ENCODE measurements at places on chromosomes 4 and X.

DNA sequence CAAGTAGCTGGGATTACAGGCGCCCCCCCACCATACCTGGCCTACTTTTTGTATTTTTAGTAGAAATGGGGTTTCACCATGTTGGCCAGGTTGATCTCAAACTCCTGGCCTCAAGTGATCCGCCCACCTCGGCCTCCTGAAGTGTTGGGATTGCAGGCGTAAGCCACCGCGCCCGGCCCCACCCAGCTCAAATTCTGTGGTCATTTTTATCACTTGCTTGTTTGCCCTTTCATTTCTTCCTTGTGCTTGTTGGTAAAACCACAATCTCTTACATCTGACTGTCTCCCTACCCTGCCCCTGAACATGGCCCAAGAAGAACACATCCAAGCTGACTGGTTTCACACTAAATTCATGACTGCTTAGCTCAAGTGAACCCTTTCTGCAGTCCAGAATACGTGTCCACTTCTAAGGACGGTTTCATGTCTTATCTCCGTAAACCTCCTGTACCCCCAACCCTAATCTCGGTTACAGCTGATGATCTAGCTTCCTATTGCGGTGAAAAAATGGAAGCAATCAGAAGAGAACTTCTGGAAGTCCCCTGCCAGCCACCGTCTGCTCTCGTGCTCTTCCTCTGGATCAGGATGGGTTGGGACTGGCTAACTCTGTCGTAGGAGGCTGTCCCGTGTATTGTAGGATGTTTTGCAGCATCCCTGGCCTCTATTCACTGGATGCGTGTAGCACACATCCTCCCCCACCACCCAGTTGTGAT lies 5.4 kb upstream of the RS1 start:
- no peak for DNase-seq

DNA sequence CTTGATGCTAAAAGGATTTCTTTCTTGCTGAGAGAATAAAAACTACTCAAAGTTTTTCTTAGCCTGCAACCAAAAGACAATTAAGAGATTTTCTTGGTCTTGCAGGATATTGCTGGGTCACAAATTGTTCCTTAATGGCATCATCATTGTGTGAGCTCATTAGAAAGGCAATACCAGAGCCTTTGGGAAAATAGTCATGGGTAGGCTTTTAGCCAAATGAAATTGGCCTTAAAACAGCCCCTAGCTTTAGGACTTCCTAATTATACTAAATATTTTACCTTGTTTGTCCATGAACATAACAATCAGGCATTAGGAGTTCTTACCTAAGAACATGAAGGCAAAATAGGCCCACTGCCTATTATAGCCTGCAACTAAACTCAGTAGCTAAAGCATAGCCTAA lies 10.4 kb upstream of the FAM13A start:
- DNase-seq: no peak

DNA sequence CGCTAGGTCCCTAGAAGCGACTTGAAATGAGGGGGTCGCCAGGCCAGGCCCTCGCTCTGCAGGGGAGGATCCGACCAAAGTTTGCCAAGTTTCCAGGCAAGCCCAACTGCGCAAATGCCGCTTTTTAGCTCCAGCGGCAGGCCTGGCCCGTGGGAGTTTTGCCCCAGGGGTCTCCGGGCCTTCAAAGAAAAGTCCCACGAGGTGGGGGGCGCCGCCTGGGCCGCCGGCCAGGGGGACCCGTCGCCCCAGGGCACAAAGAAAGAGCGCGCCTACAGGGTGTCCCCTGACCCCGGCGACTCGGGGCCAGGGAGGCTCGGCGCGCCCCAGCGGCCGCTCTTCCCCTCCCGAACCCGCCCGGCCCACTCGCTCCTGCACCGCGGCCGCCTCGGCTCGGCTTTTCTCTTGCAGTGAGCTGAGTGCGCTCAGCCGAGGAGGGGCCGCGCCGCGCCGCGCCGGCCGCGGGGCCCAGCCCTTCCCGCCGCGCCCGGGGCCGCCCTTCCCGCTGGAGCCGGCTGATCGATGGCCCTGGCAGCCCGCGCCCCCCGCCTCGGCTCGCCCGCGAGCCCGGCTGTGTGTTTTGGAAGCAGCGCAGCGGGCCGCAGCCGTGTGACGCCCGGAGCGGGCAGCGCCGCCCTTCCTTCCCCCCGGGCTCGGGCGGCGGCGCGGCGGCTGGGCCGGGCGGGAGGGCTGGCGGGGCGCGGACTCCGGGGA lies 754 bp upstream of the KLF3 start:
- DNase-seq: no peak

DNA sequence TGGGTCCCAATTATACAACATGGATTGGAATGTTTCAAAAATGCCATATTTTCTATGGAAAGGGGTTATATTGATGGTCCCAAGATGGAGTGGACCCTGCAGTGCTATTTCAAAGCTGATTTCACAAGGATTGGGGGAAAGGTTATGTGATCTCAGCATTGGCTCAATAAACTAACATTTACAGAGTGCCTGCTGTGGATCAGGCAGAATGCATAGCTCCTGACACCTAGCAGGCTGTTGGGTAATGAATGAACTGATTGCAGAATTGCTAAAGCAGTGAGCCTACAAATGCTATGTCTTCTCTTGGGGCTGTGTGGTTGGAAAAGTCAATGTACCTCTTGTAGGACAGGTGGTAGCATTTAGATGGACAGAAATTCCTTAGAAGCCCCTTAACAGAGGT lies 16.9 kb downstream of the CWH43 start:
- DNase-seq: no peak

DNA sequence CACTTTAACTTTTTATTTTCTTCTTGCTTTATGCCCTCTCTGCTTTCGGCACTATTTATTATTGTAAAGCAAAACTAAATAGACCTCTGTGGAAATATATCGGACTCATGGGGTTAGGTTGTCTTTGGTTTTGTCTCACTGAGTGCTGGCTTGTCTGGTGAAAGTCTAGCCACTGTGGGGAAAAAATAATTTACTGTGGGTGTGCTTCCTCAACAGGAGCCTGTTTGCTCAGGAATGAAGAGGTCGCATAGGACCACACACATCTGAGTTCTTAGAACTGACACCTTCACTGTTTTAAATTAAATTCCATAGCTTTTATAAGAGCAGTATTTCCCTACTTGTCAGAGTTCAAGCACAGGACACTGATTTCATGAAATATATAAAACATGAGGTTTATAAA lies 103.0 kb upstream of the BMPR1B start:
- no peak for DNase-seq

GRCh38 chrX:10099411-10099810 lies 57.4 kb upstream of the CLCN4 start:
- DNase-seq: no peak

DNA sequence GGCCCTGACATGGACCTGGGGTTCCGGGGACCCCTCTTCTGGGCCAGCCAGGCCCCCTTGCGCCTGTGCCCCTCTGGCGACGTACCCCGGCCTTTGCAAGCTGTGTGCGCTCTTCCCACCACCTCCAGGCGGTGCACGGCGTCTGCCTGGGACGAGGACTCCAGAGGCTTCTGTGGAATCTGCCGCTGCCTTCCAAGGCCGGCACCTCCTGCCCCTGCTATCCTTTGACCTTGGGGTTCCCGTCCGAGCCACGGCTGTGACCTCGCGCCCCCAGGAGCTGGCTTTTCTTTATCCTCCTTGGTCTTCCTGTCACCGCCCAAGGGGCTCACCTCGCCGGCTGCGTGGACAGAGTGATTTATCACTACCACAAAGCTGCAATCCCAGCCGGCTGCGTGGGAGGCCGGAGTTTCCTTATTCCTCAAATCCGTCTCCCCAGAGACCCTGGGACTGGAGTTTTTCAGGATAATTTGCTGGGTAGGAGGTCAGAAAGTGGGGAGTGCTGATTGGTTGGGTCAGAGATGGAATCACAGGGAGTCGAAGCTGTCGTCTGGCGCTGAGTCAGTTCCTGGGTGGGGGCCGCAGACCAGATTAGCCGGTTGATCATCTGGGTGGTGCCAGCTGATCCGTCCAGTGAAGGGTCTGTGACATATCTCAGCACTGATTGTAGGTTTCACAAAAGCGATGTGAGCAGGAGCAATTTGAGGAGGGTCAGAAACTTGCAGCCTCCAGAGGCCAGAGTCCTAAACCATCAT lies 19.8 kb upstream of the PLCXD1 start:
- no peak for DNase-seq

DNA sequence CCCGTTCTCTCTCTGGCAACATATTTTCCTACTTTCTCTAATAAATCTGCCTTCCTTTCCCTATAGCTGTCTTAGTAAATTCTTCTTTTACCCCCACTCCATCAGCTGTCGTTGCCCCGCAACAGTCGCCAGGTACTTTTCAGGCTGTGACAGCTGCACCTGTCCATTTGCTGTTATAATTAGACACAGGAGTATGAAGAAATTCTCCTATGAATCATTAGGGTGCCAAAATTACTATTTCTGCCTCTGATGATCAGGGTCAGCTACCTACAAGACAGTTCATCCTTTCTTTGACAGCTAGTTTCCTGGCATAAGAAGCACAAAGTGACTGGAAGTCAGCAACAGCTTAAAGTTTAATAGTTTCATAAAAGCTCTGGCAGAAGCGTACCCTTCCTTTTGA lies 19.5 kb upstream of the GALNTL6 start:
- DNase-seq: no peak

DNA sequence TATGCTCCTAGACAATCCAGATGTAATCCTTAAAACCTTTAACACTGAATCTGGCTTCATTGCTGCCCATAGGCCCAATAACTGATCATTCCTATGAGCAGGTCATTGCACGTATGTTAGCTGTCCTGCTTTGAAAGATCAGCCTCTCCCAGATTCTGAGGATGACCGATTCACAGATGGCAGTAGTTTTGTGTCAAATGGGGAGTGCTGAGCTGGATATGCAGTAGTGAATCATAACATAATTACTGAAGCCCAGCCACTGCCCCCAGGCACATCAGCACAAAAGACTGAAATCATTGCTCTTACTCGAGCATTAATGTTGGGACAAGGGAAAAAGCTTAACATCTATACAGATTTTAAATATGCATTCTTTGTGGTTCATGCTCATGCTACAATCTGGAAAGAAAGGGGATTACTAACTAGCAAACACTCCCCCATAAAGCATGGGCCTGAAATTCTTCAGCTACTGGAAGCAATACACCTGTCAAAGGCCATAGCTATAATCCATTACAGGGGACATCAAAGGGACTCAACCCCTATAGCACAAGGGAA lies 16.4 kb upstream of the ZNF280C start:
- no peak for DNase-seq

DNA sequence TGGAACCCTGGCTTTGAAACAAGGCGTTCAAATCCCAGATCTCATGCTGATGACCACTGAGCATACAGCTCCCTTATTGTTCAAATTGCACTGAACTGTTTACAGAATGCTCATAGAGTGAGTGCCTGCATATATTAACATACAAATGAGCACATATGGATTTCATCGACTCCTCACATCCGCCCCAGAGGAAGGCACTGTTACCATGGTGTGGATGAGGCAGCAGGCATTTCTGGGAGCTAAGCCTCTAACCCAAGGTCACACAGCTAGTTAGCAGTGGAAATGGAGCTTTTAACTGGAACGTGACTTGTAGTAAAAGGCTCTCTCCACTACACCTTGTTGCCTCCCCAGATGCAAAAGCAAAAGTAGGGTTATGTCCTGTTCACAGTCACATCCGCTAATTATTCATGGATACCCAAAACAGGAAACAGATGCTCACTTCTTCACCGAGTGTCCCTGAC lies 289.7 kb downstream of the STK32B start:
- no peak for DNase-seq

GRCh38 chr4:188428935-188429334 lies 289.7 kb downstream of the TRIML1 start:
- DNase-seq: no peak

DNA sequence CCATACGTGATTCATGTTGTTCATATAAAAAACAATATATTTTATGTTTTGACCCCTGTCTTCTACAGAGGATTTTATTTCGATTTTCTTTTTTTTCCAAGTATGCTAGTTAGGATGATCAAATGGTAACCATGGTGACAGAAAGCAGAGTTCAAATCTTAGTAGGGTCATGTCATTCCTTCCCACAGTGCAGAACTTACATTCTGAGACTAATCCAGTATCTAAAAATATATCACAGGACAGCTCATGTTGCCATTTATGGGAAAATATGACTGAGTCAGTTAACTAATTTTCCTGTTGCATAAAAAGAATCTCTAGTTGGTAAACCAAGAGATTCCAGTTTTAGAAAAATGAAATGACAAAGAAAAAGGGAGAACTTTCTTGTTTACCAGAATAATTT lies 209.5 kb downstream of the PARM1 start:
- DNase-seq: peak; percentile 6

- DNase-seq: peak; percentile 77
These were observed 115.1 kb downstream of the PPP3CA start for GRCh38 chr4:101232074-101232776.

DNA sequence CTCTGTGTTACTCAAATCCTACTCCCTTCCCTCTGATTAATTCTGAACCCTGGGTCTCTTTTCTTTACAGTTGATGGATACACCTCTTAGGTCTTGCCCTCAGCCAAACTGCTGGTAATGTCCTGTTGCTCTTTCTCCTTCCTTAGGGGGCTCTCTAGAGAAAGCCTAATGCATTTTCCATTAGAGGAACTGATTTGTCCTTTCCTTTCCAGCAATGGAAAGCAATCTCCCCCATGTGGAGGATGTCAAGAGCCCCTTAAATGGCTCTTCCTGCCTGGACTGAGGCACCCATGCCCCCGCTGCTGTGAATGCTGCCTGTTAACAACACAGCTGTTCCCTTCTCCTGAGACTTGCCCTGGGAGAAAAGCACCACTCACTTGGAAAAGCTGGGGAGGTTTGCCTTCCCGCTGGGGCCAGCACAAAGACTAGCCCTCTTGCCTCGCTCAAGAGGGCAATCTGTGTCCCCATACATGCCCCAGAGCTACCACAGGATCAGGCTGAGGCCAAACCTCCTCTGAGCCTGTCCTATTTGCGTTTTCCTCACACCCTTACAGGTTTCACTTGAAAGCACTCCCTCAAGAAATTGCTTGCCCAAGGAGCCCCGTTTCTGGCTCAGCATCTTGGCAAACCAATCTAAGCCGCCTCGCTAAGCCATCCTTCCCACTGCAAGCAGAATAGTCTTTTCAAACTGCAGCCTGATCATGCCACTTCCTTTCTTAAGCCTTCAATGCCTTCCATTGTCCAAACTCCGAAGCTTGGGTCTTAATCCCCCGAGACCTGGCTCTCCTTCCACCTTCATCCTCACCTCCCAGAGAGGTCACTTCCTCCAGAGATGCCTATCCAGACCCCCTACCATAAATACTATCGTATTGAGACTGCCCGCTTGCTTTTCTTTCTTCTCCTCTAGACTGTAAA lies 23.2 kb upstream of the SMIM20 start:
- no peak for DNase-seq

GRCh38 chr4:183989931-183990330 lies 84.8 kb downstream of the STOX2 start:
- DNase-seq: no peak

- DNase-seq: no peak
These were observed 29.0 kb downstream of the CLOCK start for GRCh38 chr4:55517526-55518229.

DNA sequence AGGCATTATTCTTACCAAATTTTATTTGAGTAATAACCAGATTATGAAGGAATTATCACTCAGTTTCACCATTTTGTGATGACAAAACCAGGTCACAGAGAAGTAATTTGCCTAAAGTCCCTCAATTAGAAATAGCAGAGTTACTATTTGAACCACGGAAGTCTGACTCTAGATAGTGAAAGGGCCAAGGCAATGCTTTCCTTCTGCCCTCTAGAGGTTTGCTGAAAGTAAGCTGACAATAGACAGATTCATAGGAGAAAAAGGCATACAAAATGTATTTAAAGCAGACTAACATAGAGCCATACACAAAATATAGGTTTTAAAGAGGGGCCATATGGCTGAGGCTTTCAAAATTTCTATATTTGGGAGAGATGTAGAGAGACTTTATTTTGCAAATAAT lies 43.1 kb downstream of the CXXC4 start:
- no peak for DNase-seq
